Right atrium auricular region (tissue), 2 donors: ENCODE measurements at places on chromosomes 7 and 10.

DNA sequence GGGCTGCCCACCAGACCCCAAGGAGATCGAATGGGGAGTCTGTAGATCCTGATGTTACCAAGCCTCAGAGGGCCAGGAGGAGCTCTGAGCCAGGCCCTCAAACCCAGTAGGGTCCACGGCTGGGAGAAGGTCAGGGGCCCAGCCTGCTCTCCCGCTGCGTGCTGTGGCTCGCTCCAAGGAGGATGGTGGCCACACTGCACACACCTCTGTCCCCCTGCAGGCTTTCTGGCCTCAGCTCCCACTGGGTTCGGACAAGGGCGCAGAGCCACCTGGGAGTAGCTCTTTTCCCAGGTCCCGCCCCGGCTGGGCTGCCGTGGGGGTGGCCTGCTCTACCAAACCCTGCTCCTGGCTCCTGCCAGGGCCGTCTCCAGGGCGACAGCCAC is 175.8 kb downstream of the ZNF248 start:
- DNase-seq, result no peak

DNA sequence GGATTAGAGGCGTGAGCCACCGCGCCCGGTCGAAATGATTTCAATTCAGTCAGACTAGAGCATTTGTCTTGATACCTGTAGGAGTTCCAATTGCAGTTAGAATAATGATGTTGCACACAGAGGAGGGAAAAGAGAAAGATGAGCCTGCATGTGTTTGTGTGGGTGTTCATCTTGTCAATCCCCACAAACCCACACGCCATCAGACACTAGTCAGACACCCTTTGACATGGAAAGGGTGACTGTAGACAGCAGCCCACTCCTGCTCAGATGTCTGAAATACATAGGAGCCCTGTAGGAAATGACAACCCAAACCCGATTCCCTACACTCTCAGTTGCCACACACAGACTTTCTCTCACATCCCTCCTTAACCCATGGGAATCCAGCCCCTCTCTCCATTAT is 92.0 kb downstream of the ABLIM1 start:
- no peak for DNase-seq

DNA sequence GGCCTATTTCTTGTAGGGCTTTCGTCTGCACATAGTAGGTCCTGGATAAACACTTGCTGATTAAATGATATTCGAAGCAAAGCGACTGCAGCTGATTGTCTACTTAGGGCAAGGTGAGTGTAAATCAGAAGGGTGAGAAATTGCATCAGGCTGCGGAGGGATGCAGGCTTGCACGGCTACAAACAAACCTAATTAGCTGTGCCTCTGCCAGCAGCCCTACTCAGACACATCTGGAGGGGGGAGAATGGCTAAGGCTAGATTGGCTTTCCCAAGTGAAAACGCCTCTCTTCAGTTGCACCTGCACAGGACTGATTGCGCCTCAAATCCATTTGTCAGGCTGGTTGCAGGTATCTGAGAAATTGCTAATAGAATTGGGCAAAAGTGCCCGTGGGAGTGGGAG is 247.5 kb downstream of the DPP6 start:
- no peak for DNase-seq

DNA sequence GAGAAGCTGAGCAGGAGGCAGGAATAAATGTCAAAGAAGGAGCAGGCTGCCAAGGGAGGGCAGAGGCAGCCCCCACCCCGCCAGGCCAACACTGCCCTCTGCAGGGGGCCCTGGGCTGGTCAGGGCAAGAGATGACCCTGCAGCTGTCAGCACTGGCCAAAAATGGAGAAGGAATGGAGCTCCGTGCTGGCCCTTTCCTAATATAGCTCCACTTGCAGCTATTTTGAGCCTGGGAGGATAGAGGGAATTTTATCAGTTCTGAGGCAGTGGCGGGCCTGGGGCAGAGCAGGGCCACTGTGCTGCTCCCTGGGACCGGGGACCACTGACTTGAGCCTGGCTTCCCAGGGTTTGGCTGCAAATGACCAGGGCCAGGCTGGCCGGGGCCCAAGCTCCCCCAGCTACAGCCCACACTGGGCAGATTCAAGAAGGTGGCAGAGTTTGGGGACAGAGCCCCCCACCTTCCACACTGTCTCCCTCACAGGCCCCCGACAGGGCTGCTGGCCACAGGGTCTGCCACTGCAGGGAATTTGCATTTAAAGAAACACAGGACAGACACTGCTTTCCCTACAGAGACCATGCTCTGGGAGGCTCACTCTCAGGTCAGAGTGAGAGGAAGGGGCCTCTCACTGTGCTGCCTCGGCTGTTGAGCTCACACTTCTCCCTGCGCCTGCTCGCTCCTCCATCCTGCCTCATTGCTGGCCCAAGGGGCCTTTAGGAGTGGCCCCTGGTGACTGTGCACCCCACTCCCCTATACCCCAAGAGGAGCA is 16.2 kb downstream of the LDB3 start:
- no peak for DNase-seq

DNA sequence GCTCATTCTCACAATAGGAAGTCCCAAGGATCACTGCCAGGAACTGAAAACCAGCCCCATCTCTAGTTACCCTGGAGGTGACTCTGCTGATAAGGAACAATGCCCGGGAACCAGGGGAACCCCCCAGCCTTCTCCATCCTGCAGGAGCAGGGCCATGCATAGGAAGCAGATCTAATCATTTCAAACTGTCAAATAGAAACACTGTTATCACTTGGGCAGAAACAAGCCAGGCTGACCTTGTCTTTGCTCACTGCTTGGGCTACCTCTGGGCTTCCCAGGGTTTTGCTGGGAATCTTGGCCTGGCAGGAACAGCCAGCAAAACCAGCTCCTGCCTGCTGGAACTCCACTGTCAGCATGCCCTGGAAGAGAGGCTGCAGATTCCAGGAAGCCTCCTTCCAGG is 114.1 kb downstream of the RNF216 start:
- no peak for DNase-seq

DNA sequence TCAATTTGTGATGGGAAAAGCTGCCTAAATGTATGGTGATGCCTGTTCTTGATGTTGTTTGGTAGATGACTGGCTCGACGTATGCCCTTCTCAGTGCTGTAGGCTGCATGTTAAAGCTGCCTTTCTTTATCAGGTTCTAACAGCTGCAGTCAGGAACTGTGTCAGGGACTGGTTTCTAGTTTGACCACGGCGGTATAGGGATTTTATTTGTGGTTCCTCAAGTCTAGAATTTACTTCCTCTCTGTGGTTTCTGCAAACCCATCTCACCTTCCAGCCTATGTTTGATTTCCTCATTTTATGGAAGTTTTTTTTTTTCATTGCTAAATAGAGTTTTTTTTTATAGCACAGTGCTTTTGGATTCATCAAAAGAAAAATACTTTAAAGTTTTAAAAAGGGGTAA is 26.5 kb downstream of the LMTK2 start:
- DNase-seq, result no peak

- no peak for DNase-seq
These were observed 20.7 kb downstream of the FAM241B start for GRCh38 chr10:69650589-69651261.

GRCh38 chr7:67364441-67365017 is 367.9 kb downstream of the TYW1 start:
- DNase-seq, result no peak

GRCh38 chr7:130699686-130700085 is 13.3 kb upstream of the TSGA13 start:
- DNase-seq, result no peak

DNA sequence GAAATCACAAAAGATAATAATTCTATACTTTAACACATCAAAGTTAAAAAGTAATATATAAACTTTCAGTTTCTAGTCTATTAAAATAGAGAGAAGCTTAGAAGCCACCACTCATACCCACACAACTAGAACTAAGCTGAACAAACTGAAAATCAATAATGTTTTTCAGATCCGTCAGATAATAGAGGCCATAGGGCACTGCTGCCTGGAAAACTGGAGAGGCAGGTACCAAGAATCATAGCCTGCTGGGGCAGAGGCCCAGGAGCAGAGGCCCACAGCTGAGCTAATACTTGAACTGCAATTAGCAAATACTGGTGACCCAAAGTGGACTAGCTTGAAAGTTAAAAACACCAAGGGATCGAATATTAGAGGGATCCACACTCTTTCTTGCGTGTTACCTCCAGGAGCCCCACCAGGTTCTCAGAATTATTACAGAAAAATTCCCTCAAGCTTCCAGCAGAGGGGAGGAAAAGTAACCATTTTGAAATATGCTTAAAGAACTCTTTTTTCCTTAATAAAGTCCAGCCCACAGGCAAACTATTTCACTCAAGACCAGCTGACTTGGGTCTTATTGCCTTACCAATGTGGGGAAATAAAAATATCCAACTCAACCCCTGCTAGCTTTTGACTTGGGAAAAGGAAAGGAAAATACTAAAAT is 774.1 kb upstream of the IGFBP3 start:
- DNase-seq, result no peak

DNA sequence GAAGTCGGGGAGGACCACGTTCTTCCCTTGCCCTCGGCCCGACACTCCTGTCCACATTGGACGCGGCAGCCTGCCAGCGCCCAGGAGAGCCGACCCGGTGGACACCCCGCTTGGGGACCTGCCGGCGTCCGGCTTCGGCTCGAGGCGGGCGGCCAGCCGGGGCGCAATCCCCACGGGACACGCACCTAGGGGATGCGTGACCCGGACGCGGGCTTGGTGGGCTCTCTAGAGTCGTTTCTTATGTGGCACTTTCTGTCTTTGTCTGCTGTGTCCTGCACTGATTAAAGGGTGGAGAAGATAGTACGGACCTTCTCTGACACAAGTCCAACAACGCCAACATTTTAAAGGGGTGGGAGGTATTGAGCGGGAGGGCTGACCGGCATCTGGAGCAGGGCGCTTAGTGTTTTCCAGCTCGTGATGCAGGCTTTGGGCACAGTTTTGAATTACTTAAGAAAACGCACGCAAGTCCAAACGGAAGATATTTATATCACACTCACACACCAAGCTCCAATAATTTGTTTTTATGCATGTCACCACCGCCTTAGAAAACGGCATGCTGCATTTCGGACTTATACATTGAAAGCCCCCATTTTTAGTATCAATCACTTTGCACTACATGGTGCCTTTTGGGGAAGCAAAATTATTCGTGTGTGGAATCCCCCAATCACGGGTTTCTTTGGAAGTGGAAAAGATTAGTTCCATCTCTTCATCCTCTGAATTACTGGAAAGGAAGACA is 3.9 kb upstream of the SPAG6 start:
- no peak for DNase-seq

DNA sequence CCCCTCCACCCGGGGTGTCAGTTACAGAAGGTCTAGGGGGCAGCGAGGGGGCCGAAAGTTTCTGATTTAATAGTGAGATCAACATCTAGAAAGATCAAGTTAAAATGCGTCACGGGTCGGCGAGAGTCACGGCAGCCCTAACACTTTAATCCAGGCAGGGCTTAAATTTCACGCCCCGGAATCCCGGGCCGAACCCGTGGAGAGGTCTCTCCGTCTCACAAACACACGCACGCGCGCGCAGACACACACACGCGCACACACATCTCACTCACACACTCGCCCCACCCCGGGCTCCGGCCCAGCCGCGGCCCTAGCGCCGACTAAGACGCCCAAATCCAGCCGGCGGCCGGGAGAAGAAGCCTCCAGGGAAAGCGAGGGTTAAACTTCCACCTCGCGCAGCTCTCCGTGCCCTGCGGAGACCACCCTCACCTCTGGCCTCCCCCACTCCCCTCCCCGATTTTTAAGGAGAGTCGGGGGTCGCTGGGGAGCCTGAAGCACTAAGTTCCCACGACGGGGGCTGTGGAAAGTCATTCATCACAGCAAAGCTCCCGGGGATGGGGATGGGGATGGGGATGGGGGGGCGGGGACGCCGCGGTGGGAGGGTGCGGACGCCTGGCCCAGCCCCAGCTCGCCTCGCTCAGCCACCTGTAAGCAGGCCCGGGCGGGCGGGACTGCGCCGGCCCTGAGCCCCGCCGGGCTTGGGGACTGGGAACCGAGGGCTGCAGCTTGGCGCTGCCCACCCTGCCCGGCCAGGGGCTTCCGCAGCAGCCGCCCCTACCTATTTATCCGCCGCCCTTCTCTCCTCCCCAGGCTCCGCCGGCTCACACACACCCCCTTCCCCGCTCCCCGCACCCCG is 1.6 kb downstream of the PDGFA start:
- DNase-seq, result peak; percentile 80

GRCh38 chr10:90394311-90394710 is 463.5 kb downstream of the HTR7 start:
- DNase-seq, result no peak

GRCh38 chr7:29976266-29976665 is 13.3 kb downstream of the SCRN1 start:
- no peak for DNase-seq

- DNase-seq, result no peak
These were observed 2.3 kb downstream of the RNF216 start for GRCh38 chr7:5779141-5779540.

DNA sequence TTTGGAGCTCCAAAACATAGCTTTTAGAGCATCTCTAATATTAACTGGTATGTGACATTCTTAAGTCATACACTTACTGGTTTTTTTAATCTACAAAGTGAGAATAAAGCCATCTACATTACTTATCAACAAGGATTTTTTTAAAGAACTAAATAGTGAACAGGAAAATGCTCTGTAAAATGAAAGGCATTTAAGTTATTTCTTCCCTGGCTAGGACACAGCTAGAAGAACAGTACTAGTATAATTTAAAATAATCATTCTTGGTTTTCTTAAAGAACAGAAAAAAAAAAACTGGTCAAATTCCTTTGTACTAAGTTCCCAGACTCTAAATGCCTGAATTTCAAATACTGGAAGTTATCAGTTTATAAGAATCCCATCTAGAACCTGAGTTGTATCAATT is 139.5 kb downstream of the SRPK2 start:
- no peak for DNase-seq

DNA sequence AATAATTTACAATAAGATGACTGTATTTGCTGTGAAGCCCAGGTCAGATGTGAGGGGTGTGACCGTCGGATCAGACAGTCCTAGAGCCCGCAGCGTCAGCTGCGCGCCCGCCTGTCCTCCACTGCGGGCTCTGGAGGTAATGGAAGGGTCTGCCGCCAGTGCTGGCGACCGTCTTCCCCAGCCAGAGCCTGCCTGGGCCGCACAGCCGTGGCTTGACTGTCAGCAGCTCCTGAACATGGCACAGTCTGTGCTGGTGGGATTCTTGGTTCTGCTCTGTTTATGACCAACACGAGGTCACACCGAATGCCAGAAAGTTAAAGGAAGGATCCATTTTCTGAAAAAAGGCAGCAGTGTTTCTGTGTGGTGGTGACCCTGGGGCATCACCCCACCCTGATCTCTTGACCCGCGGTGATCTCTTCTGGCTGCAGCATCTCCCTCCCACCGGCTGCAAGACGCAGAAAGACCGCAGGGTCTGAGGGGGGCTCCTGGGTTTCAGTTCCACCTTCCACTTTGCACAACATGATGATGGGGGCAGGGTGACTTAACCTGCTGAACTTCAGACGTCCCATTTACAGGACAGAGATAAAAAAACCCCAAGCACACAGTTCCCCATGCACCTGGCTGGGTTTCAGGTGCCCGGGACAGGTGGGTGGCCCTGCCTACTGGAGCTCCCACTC is 103.7 kb downstream of the DNAJB6 start:
- no peak for DNase-seq

- peak; percentile 36 for DNase-seq
These were observed 170.9 kb downstream of the USP6NL start for GRCh38 chr10:11440250-11441150.

- no peak for DNase-seq
These were observed 133.8 kb upstream of the PLXNA4 start for GRCh38 chr7:132709971-132710567.

GRCh38 chr7:94178230-94178629 is 174.1 kb upstream of the BET1 start:
- no peak for DNase-seq

- DNase-seq, result no peak
These were observed 62.8 kb downstream of the RAB11FIP2 start for GRCh38 chr10:117983961-117984360.

- DNase-seq, result no peak
These were observed 70.3 kb downstream of the PARP12 start for GRCh38 chr7:139992353-139993044.
